Liver (tissue), 10 donors: ENCODE measurements at places on chromosomes 2 and 18. TPM values are rescaled to one million over a fixed set of nuclear protein-coding genes. Genes with fewer than 3 reads are reported as not detected.

TRABD2A gene
- 0.84 TPM for total RNA-seq

RESP18 gene
- total RNA-seq = not detected

DNA sequence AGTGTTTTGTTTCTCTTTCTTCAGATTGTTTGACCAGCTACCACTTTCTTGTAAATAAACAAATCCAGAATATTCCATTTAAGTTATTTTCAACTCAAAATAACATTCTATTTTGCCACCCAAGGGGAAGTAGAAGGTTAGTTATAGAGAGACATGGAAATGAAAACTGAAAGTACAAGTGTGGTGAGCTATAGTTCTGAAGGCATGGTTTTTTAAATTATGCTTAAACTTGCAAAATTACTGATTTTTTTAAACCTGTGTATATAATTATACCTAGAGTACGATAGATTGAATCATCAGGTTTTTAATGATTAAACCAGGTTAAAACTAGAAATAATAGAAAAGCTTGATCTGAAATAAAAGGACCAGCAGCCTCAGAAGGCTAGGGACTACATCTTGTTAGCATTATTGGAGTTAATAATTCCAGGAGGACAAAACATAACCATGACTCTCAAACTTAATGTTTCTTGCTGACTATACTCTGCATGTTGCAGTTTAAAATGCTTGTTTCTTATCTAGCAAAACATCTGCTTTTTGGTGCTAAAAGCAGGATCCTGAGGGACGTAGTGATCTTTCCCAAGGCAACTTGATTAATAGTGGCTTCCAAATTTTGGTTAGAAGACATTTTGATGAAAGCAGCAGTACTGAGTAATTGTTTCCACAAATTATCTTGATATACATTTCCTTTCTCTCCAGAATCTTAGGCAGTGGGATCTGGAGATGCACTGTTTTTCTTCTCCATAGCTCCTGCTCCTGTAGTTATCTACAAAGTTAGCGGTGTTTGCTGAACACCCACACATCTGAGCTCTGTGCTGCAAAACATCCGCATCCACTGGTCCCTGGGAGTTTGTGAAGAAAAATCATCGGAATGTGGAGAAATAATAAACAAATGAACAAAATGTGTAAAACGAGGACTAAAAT, 327.2 kb upstream of the PKDCC start:
- DNase-seq = no peak

DNA sequence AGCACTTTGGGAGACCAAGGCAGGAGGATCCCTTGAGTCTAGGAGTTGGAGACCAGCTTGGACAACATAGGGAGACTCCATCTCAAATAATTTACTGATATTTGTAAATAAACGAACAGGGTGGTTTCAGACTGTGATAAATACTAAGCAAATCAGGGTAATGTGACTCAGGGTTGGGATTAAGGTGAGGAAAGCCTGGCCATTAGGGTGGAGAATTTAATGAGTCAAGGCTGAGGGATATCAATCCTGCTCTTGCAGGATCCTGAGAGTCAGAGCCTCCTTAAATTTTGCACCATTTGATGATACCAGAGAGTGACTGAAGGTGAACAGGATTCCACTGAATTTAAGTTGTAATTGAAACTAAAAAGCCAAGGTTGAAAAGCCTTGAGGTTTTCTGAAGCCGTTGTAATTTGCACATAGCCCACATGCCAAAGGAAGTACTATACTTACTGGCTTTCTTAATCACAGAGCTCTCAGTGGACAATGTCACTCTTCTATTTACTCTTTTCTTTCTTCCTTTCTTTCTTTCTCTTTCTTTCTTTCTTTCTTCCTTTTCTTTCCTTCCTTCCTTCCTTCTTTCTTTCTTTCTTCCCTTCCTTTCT, 28.6 kb upstream of the AP1S3 start:
- no peak for DNase-seq

GRCh38 chr18:62950246-62950645, 234.9 kb downstream of the PHLPP1 start:
- no peak for DNase-seq

DNA sequence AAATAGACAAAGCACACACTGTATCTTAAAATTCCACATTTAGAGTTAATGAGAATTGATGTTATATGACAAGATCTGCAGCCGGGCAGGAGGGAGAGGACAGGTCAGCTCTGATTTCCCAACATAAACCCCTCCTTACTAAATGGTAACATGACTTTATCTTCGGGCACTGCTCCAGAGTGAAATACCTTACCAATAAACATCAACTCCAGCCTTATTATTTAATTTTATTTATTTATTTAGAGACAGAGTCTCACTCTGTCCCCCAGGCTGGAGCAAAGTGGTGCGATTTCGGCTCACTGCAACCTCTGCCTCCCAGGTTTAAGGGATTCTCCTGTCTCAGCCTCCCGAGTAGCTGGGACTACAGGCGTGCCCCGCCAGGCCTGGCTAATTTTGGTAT, 1.7 kb downstream of the CYB5A start:
- DNase-seq = no peak

DNA sequence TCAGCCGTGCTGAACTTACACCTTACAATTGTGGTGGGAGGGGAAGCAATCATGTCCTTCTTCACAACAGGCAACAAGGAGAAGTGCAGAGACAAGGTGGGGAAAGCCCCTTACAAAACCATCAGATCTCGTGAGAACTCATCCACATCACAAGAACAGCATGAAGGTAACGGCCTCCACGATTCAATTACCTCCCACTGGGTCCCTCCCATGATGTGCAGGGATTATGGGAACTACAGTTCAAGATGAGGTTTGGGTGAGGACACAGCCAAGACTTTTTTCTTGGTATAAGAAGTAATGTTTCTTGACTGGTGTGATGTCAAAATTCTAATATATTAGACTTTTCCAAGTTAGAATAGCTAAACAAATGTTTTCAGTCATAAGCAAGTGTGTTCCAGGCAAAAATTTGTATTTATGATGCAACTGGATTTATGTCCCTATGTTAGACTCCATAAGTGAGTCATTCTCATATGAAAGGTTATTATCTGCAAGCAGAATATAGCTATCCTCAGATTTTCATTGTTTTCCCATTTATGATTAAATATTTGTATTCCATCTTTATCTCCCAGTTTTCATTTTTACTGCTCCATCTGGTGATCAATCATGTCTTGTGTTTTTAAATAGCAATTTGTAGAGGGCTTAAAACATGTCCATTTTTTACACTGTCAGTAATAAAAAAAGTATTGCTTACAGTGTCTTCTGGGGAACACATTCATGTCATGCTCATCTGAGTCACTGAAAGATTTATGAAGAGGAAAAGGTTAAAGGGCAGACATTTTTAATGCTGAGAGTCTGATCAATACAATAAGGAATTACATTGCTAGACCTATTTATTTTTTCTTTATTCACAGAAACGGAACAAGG, 995.2 kb upstream of the CDH2 start:
- no peak for DNase-seq

- no peak for DNase-seq
Measured at GRCh38 chr2:161722547-161723503, 98.6 kb downstream of the SLC4A10 start.

GRCh38 chr2:192082121-192082520, 112.6 kb downstream of the TMEFF2 start:
- no peak for DNase-seq

GRCh38 chr2:1898461-1899395, 154.4 kb upstream of the PXDN start:
- no peak for DNase-seq
